ENCODE measurements at places on chromosomes 1 and 21.

- DNase-seq, result no peak
These were observed 75.2 kb downstream of the NTPCR start for GRCh38 chr1:233025567-233025966.

DNA sequence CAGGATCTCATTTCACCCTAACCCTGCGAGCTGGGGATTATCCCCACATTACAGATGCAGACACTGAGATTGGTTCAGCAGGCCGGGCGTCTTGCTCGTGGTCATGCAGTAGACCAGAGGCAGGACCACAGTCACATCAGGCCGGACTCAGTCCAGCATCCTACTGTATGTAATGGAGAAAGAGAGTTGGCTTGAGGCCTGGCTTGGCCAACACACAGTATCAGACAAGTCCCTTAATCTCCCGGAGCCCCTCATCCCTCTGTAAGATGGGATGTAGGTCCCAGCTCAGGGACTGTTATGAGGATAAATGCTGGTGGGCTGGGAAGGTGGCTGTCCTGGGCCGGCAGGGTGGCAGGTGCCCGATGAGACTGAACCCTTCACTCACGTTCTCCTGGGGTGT lies 66.1 kb upstream of the ACTL8 start:
- DNase-seq, result no peak

DNA sequence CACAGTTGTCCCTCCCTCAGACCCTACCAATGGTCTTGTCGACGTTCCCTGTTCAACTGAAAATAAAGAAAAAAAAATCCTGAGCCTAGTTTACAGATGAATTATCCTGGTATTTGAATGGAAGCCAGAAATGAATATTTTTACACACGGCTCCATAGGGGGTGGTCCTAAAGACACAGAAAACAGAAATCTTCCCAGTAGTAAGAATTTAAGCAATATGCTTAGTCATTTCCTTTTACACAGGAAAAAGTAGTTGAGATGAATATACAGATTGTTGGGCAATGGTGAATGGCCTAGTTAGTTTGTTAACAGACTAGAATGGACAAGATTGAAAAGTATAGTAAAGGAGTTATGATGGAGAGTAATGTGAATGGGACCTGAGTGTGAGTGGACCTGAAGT lies 67.4 kb downstream of the RGS18 start:
- peak; percentile 3 for DNase-seq

GRCh38 chr1:247378334-247379073 lies 37.5 kb upstream of the NLRP3 start:
- no peak for DNase-seq

GRCh38 chr1:234427950-234428646 lies 50.9 kb downstream of the TARBP1 start:
- DNase-seq, result no peak

GRCh38 chr1:222634180-222635013 lies 16.5 kb downstream of the MIA3 start:
- DNase-seq, result peak; percentile 80

GRCh38 chr1:42152119-42152518 lies 1.1 kb upstream of the GUCA2B start:
- no peak for DNase-seq

DNA sequence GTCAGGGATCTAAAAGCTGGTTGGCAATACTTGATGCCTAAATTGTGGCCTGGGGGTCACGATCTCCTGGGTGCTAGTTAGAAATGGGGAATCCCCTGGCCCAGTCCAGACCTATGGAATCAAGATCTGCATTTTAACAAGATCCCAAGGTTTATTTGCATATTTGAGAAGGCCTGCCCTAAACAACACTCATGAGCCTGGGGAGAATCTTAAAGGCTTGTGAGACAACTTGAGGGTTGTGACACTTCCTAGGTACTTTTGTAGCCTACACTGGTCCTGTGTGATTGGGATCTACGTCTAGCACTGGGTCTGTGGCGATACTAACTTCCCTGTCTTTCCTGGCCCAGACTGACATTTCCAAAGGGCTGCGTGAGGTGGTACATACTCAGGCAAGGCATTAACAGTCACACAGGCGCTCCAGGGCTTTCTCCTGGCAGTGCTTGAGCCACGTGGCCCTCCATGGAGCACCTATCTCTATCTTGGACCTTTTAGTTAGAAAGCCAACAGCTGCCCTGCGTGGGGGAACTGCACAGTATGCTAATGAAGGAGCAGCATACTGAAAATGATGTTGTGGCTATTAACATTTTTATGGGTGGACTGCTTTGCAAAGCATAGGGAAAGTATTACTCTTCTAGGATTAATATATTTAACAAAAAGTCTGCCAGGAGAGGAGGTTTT lies 263.1 kb downstream of the ST6GALNAC3 start:
- DNase-seq, result no peak

GRCh38 chr1:34844252-34844634 lies 15.3 kb downstream of the SMIM12 start:
- DNase-seq, result no peak

GRCh38 chr1:225750875-225751824 lies 26.5 kb upstream of the SRP9 start:
- DNase-seq, result no peak

DNA sequence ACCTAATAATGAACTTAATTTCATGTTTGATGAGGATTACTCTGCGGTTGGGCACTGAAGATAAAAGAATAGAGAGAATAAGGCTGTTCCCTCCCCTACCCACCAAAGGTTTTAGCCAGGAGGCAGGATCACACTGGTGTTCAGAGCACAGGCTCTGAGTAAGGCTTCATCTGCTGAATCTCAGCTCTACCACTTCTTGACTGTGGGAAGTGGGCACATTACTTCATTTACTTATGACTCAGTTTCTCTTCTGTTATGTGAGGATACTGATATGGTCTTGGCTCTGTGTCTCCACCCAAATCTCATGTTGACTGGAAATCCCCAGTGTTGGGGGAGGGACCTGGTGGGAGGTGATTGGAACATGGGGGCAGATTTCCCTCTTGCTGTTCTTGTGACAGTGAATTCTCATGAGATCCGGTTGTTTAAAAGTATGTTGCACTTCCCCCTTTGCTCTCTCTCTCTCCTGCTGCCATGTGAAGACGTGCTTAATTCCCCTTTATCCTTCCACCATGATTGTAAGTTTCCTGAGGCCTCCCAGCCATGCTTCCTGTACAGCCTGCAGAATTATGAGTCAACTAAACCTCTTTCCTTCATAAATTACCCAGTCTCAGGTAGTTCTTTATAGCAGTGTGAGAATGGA lies 79.7 kb downstream of the SMYD2 start:
- DNase-seq, result no peak

DNA sequence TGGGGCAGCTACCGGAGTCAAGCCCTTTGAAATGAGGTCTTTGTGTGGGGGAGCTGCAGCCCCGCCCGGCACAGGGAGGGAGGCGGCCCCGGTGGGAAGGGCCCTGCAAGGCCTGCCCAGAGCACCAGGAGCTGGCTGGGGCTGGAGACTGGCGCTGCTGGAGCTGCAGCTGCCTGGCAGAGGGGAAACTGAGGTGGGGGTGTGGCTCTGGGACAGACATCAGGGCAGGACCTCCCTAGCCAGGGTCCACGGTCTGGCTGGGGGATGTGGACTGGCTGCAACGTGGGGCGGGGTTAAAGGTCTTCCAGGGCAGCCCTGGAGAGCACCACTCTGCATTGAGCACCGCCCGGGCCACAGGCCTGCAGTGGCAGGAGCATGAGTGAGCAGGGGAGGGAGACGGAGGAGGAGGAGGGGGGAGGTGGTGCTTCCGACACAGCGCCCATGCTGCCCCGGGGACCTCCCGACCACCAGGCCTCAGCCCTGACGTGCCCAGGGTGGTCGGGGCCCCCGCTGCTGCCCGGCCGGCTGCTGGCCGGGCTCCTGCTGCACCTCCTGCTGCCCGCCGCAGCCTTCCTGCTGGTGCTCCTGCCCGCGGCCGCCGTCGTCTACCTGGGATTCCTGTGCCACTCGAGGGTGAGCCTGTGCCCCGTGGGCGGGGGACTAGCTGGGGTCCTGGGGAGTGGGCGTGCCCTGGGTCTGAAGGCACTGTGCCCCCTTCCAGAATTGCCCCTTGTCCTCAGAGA lies 4.8 kb upstream of the ANKRD65 start:
- no peak for DNase-seq

DNA sequence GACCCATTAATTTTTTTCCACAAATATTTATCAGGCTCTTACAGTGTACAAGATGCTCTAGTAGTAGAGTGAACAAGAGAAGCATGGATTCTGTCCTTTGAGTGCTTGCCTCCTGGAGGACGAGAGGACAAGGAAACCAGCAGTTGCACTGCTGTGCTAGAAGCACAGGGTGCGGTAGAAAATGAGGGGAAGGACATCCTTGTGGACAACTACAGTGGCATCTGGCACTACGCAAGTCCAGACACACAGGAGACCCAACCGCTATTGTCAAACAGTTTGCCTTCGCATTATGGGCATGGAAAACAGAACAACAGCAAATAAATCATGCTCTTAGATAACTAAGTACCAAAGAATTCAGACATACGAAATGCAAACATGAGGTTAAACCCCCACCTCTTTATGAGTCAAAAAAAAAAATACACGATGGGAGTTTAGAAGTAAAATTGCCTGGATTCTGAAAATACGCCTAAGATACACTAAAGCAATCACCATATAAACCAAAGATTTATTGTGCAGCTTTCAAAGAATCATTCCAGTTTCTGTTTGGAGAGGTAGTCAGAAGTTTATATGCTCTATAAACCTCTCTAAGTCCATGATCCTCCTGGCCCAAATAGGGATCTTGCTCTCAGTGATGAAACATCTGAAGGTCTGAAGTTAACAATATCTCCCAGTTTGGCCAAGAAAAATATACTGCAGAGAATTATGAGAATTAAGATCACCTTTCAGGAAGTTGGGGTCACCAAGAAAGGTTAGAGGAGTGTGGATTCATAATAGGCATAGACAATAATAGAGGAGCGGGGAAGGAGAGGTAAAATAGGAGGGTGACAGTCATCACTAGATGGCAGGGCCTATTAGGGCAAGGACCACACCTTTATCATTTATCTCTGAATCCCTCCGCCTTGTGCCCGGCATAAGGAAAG lies 307.8 kb downstream of the NFIA start:
- DNase-seq, result no peak

Measured in fibroblast of gingiva (primary cell).